SJSA1 (cell line): ENCODE measurements at places on chromosomes 3 and 15.

GRCh38 chr15:28975766-28976179 lies 90.0 kb downstream of the APBA2 start:
- no peak for DNase-seq

DNA sequence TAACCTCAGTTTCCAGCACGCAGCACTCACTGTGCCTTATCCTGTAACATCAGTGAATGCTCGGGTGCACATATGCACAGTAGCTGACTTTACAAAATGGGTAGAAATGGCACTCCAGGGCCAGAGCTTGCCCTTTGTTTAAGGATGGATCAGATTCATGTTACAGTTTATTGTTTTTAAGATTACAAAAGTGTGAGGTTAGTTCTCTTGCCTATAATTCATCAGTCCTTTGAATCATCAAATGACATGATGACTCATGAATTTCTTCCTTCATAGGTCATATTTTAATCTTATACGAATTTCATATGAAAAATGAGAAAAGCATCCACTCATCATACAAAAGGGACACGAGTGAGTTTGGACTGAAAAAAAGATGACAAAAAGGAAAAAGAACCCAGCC lies 545.3 kb downstream of the GBE1 start:
- no peak for DNase-seq

- no peak for DNase-seq
Measured at GRCh38 chr3:56373386-56373785, 94.9 kb downstream of the ERC2 start.

GRCh38 chr3:164390046-164390445 lies 688.2 kb downstream of the SI start:
- no peak for DNase-seq

DNA sequence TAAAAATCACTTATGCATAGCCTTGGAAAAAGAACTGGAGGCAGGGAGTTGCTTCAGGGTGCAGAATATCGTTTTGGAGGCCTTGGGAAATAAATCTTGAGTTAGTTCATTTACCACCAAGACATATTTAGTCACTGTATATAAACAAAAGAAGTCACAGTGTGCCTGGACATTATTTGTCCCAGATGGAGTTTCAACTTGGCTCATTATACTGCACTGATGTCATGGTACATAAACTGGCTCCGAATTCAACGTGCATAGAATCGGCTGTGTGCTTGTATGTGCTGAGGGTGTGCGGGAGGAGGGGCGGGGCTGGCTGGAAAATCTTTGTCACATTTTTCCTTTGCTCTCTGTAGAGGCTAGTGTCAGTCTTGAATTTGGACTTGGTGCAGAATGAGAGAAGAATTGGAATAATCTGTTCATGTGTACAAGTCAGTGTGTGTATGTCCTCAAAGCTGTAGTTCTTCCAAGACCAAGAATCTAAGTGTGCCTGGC lies 86.6 kb downstream of the FNDC3B start:
- peak; percentile 62 for DNase-seq

DNA sequence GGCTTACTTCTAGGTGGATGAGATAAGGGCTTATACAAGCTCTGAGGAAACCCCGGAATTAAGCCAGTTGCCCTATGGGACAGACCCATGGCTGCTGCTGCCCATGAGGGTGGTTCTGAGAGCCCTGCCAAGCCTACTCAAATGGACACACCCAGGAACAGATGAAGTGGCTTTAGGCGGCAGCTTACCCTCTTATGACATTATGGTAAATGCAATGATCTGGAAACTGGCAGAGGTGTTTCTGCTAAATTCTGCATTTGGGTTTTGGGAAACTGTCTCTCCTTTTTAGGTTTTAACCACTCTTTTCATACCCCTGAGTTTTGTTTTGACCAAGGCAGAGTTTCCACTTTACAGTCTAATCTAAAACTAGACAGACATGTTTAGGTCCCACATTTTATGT lies 9.0 kb upstream of the ZBED2 start:
- DNase-seq: no peak

DNA sequence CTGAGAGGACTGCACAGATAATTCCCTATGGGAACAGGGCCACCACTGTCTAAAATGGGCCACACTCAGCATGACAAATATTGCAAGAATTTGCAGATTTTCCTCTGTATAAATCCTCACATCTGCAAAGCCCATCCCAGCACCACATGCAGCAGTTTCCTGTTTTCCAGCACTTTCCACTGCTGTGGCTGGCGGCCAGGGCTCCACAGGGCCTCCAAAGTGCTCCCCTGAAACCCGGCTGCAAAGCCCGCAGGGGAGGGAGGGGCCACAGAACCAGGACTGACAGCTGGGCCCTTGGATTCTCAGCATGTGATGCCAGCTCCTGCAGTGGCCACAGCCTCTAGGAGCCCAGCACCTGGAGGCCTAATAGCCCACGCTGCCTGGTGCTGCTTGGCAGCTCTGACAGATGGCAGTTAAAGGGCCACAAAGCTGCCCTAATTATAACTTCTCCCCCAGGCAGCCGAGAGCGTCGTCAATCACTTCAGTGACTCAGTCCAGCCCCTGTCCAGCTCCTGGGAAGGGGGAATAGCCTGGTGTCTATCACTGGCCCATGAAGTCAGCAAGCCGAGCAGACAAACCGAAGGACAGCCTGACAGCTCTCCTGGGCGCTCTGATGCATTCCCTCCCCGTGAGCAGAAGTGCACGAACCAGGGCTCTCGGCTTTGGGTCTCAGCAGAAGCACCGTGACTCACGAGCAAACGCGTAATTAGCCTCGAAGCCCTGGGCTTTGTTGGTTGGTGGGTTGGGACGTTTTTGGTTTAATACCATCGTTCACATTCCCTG lies 4.7 kb downstream of the LRRC15 start:
- DNase-seq: peak; percentile 66

DNA sequence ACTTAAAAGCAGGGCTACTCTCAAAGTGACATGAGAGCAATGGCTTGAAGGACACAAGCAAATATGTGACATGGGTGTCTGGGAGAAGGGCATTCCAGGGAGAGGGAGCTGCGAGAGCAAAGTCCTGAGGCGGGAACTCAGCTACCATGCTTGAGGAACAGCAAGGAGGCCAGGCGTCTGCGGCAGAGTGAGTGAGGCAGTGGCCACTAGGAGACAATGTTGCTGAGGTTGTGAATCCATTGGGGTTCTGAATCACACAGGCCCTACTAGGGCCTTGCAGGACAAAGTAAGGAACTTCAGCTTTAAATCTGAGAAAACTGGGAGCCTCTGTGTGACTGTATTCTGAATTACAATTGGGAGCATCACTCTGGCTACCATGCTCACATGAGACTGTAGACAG lies 94.1 kb upstream of the PRICKLE2 start:
- DNase-seq: no peak

- no peak for DNase-seq
Measured at GRCh38 chr15:88790486-88790885, 12.8 kb upstream of the ACAN start.

GRCh38 chr3:24288496-24289236 lies 206.0 kb downstream of the THRB start:
- DNase-seq: no peak

GRCh38 chr15:42150219-42150970 lies 6.0 kb downstream of the PLA2G4F start:
- DNase-seq: no peak

DNA sequence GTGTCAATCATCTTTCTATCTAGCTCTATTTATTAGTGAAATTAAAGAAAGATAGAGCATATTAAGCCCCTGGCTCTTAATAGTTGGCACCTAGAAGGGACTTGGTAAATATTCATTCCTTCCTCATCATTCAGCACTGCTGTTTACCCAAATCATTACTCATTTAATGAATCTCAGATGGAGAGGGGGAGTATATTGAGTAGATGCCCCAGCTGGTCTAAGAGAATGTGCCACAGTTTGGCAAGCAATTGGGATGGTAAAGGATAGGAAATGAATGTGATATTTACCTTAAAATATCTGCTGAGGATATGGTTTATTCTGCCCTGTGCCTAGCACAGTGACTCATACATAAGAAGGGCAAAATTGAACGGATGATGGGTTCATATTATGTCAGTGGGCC lies 6.0 kb downstream of the IL1RAP start:
- DNase-seq: no peak

DNA sequence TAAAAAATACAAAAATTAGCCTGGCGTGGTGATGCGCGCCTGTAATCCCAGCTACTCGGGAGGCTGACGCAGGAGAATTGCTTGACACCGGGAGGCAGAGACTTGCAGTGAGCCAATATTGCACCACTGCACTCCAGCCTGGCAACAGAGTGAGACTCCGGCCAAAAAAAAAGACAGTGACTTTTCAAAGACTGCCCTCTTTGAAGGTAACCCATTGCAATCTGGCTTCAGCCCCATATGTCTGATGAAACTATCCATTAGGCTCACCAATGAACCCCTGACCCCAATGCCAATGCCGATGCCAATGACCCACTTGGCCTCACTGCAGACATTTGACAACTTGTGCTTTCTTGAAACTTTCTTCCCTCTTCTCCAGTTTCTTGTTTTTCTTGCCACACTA lies 54.3 kb downstream of the NCEH1 start:
- no peak for DNase-seq

DNA sequence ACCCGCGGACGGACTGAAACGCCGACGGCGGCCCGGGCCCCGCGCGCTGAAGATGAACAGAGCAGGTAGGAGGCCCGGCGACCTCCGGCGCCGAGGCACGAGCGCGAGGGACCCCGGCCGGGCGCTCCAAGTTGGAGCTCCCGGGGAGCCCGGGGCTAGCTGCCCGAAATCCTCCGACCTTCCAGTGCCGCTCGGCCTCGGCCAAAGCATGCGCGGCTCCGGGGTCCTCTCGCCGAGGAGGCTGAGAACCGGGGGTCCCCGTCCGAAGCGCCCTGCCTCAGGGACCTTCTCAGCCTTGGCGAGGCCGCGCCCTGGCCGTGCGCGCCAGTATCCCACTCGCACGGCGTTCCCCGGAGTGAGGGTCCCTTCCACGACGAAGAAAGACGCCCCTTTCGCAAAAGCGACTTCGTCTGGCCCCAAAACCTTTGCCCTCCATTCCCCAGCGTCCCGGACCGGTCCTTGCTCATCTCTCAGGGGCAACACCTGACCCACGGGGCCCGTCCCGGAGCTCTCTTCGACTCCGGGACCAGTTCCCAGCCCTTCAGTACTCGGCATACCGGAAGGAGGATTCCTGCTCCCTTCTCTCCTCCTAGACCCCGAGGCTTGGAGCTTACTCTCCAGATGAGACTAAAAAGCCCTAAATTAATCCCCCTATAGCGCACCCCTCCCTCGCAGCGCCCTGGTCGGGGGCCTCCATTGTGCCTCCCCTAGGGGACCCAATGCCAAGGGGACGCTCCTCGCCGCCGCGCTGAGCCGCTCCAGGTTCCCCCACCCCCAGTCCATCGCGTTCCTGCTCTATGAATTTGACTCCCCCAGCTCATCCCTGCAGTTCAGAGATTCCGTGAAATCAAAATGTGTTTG lies 7.7 kb upstream of the FGD5 start:
- DNase-seq: no peak

GRCh38 chr15:97903971-97904572 lies 56.4 kb upstream of the ARRDC4 start:
- peak; percentile 56 for DNase-seq

DNA sequence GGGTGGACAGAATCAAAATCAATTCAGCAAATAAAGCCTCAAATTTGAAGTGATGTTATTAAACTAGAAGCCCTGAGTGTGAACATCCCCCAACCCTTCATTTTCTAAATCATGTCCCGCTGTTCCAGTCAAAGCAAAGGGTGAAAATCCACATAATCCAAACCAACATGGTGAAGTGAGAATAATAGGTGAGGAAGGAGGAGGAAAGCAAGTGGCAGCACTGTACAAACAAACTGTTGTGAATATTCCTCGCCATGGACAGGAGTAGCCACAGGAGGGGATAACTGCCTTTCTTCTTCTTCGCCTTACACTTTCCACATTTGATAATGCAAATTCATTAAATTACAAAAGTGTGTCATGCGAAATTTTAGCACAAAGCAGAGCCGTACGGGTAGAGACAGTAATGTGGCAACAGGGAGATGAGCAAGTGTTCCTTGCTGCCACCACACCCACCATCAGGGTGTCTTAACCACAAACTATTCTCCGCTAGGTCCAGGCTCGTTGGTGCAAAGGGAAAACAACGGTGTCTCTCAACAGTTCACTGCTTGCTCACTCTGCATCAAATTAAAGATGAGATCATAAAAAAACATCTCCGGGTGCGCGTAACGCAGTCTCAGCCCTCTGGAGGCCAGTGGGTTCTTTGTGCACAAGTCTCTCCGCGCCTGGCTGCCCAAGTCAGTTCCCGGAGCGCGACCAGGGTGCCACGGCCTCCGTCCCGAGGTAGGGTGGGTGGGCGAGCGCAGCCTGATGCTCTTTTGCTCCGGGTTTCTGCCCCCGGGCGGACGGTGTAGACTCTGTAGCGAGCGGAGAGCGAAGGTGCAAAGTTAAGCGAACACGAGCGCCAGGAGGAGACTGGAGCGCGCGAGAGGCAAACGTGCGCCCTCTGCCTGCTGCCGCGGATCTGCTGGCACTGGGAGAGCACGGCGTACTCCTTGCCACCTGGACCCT lies 6.7 kb downstream of the EPHA3 start:
- no peak for DNase-seq

DNA sequence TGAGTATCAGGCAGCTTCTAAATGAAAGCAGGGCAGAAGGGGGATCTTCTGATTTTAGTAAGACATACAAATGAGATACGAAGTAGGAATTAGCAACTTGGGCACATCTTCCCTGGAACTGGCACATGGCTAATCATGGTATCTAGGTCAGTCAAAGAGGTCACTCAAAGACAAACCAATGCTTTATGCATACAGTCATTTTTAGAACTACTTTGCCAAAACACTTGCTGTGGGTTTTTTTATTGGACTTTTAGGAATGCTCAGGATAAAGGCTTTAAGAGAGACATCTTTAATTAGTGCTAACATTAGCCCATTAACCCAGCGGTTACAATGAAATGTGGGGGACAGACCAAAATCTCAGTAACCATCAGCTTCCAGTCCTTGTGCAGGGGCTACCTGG lies 51.7 kb downstream of the GPR176 start:
- no peak for DNase-seq

- no peak for DNase-seq
Measured at GRCh38 chr15:63284335-63284734, 6.9 kb downstream of the APH1B start.

DNA sequence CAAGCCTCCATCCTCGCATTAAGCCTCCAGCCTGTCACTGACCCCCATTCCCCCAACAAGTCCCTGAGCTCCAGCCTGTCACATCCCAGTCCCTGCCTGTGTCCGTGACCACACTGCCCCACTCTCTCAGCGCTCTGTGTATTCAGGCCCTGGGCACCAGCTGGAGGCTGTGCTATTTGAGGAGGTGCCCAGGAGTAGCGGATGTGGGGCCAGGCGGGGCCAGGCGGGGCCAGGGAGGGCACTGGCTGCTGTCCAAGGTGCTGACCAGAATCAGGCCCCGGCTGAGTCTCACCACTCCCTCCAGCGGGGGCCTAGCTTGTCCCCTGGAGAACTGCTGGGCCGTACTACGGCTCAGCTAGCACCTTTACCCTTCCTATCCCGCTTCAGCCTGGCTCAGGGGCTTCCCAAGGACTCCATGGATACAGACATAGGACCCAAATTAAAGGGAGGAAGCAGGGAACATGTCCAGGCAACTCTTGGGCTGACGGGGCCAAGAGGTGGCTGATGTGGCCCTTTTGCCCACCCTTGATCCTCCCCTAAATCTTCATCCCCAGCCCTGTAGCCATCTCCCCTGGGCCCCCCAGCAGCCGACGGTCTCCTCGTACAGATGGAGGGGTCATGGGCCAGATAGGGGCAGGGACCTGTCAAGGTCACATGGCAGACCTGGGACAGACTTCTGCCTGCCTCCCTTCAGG lies 1.1 kb downstream of the HHATL start:
- peak; percentile 22 for DNase-seq

- DNase-seq: no peak
Measured at GRCh38 chr3:80592792-80593191, 825.0 kb upstream of the ROBO1 start.

- no peak for DNase-seq
Measured at GRCh38 chr15:38549222-38549621, 15.4 kb downstream of the RASGRP1 start.
